ENCODE measurements at places on chromosomes 2 and 18.

DNA sequence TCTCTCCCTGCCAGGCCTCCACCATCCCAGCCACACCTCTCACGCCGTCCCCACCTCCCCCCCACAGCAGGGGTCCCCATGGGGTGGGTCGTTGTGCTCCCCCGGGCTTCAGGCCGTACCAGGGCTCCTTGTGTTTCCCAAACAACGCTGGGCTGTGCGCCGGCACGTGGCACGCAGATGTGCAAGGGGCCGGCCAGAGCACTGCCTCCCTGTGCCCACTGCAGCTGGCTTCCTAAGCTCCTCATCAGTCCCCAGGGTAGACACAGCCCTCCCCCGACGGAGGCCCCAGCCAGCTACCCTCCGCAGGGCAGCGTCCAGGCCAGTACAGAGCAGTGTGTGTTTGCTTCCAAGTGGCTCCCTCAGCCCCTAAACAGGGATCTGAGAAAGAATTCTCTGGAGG lies 34.0 kb downstream of the BIN1 start:
- no peak for DNase-seq

GRCh38 chr2:219314804-219315468 lies 5.7 kb upstream of the PTPRN start:
- no peak for DNase-seq

DNA sequence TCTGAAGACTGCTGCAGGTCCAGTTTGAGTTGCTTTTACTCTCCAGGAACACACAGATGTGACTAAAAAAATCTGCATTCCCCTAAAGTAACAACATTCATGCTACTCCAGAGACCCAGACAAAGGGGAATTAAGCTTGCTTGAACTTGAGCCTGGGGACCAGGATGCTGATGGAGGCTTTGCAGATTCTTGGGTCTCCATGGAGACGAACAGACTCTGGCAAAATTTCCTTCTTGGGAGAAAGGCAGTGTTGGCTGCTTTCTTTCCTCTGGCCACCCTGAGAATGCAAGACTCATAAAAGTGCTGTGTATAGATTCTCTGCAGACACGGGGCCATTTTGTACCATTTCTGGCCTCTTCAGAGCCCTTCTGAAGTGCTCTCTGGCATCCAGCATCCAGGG lies 112.0 kb downstream of the ACTR3 start:
- no peak for DNase-seq

GRCh38 chr18:70256184-70256583 lies 32.7 kb upstream of the SOCS6 start:
- DNase-seq = no peak

GRCh38 chr2:195488567-195488966 lies 168.5 kb upstream of the SLC39A10 start:
- no peak for DNase-seq

- DNase-seq = no peak
Measured at GRCh38 chr18:46301571-46301970, 197.4 kb downstream of the HAUS1 start.

DNA sequence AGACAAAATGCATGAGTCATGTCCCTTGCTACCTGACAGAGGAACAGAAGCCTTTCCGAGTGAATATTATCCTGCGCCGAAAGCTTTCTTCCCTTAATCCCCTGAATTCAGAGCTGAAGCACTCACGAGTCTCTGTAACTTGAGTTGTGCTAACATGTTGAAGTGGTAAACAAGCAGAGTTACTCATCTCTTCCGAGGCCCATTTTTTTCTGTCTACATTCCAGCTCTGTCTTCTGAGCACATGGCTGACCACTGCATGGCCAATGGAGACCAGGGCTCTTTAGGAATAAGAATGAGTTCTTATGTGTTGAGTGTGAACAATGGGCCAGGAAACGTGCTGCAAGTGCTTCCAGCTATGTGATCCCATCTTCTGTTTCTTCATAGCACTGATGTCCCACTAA lies 73.1 kb upstream of the PID1 start:
- DNase-seq = peak; percentile 78

DNA sequence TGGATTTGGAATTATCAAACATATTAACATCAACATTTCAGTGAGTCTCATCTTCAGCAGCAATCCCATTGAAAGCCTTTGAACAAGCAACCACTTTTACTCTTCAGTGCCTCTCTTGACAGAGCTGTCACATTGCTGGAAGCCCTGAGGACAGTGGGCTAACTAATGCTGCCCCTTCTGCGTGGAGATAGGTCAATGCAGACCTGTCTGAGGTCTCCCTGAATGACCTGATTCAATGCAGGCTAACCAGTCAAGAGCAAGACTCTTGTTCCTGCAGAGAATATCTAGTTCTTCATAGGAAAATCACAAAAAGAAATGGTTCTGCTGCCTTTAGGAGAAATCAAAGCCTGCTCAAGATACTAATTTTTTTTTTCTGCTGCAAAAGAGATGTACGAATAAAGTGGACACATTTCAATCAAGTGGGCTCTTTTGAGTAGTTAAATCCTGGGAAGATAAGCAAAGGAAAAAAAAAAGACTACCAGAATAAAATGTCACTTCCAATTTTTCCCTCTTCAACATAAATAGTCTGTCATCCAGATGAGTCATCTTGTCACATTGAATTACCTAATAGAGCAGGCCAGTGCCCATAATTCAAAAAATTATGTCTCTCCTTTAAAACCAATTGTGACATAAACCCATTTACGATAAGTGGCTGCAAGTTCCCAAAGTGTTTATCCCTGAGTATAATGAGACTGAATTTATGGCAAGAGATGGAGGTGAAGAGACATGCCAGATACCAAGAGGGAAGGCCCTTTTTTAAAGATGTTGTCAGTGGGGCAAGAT lies 1269.0 kb upstream of the DDX18 start:
- DNase-seq = no peak

DNA sequence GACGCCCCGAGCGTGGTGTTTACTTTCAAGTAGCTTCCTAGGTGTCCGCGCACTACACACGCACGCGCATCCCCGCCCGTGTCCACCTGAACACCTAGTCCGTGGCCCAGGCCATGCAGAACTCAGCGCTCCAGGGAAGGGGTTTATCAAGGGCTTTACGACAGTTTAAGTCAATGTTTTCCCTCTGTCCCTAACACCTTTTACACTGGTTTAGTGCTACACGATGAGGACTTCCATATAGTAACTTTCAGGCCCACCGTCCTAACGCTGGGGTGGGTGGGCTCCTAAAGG lies 1.4 kb upstream of the BCL2 start:
- DNase-seq = peak; percentile 93

DNA sequence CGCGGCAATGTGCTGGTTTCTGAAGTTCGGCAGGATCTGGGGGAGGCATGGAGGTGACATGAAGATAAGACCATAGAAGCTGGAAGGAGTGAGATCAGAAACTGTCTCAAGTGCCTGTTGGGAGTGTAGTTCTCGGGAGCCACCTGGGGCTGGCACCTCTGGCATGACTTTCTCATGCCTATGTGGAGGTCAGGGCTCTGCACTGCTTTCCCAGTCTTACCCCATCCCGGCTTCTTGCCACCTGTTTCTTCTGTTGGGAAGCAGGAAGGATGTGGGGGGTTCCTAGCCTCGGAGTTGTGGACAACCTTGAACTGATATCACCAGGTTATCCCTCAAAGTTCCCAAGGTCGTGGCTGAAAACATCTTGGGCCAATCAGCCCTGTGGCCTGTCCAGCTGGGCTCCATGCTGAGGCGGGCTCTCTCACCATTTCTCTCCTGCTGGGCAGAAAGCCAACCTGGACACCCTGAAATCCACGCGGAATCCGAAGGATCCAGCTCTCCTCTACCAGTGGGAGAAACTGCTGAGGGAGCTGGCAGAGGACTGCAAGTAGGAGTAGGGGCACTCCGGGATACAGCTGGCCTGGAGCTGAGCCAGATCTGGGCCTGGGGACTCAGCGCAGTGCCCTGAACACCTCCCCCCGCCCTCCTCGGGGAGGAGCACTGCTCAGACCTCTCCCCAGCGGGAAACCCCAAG lies 42.5 kb downstream of the FER1L5 start:
- DNase-seq = no peak

DNA sequence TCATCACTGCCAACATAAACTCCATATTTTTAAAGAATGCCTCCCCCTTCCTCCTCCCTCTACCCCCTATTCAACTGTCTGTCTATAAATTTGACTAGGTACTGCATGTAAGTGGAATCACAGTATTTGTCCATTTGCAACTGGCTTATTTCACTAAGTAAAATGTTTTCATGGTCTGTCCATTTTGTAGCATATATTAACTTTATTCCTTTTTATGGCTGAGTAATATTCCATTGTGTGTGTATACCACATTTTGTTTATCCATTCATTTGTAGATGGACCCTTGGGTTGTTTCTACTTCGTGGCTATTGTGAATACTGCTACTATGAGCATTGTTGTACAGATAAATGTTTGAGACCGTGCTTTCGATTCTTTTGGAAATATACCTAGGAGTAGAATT lies 10.7 kb downstream of the SEH1L start:
- no peak for DNase-seq

DNA sequence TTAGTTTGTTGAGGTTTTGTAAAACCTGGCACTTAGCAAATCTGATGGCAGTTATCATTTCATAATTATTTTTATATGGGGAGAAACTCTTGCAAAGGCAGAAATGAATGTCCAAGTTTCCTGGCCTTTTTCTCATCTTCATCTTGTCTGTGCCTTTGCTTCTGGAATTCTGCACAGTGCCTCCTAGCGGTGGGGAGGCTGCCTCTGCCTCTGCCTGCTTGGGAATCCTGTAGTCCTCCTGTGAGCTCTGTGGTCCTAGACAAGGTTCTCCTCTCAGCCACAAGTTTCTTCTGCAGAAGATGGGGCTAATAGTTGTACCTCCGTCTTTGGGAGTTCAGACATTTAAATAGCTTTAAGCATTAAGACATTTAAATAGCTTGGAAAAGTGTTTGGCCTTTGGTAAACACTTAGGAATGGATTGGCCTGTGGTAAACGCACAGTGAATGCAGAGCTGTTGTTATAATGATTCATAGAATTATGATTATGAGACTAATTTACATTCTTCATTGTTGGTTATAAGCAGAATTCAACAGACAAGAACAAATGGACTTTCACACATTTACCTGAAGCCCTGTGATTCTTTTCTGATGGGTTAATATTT lies 101.2 kb downstream of the ZNF236 start:
- DNase-seq = no peak

GRCh38 chr2:230570987-230571386 lies 141.7 kb upstream of the CAB39 start:
- no peak for DNase-seq

GRCh38 chr18:62206593-62206992 lies 19.5 kb downstream of the RELCH start:
- no peak for DNase-seq

GRCh38 chr2:126413079-126413478 lies 242.9 kb upstream of the GYPC start:
- no peak for DNase-seq

All from NCI-H510A treated with DMSO at 0.1 percent for 48 hours (cell line).